Calu3 (cell line): ENCODE measurements at places on chromosomes 6 and 20. TPM values are rescaled to one million over a fixed set of nuclear protein-coding genes. Genes with fewer than 3 reads are reported as not detected.
A peak's percentile ranks its signal among the peaks of the same experiment; 100 is the strongest.

The NR2E1 gene
- total RNA-seq, result not detected in 2 replicates

The FOXS1 gene
- total RNA-seq, result not detected in 2 replicates

DNA sequence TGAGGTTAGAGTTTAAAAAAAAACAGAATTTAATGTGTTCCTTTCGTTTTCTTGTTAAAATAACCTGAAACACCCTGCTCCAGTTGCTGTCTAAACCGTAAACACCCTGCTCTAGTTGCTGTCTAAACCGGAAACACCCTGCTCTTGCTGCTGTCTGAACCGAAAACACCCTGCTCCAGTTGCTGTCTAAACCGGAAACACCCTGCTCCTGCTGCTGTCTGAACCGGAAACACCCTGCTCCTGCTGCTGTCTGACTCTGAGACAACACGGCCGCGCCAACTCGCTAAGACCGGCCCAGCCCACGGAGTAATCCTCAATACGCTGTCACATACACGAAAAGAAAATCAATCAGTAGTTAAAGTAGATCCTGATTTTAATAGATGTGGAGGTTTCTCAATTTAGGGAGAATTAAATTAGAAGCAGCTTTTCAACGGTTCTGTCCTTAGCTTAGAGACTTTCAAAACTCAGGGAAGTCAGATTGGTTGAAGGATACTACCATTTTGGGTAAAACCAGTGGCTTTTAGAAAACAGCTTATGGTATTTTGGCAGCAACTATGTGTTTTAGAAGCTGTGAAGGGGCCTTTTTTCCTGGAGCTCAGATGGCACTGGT, 98.3 kb downstream of the RAMACL start:
- DNase-seq, result no peak
- peaks cover 20% of the 10 kb centered on the region for H3K36me3 ChIP-seq
- no peaks in the 10 kb centered on the region for H3K27me3 ChIP-seq
- H3K4me3 ChIP-seq, result no peak overlapping the region

The VGLL2 gene
- total RNA-seq, result not detected in 2 replicates

The CAGE1 gene
- not detected in 2 replicates for total RNA-seq

The TOX2 gene
- total RNA-seq, result not detected in 2 replicates

GRCh38 chr6:29790626-29791025, 37.0 kb upstream of the HLA-G start:
- H3K36me3 ChIP-seq, result peaks cover 21% of the 10 kb centered on the region
- peak overlapping the region; percentile 62 for H3K27ac ChIP-seq
- peak; percentile 47 for DNase-seq
- peak overlapping the region; percentile 80 for H3K4me3 ChIP-seq

DNA sequence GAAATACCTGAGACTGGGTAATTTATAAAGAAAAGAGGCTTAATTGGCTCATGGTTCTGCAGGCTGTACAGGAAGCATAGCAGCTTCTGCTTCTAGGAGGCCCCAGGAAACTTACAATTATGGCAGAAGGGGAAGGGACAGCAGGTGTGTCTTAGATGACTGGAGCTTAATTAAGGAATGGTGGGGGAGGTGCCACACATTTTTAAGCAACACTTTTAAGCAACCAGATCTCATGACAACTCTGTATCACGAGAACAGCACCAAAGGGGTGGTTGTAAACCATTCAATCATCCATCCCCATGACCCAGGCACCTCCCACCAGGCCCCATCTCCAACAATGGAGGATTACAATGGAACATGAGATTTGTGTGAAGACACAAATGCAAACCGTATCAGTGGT, 26.9 kb downstream of the FIG4 start:
- H3K27me3 ChIP-seq, result no peaks in the 10 kb centered on the region
- no peak for DNase-seq
- H3K36me3 ChIP-seq, result no peaks in the 10 kb centered on the region
- H3K4me1 ChIP-seq, result no peaks in the 10 kb centered on the region
- no peak overlapping the region for H3K27ac ChIP-seq

DNA sequence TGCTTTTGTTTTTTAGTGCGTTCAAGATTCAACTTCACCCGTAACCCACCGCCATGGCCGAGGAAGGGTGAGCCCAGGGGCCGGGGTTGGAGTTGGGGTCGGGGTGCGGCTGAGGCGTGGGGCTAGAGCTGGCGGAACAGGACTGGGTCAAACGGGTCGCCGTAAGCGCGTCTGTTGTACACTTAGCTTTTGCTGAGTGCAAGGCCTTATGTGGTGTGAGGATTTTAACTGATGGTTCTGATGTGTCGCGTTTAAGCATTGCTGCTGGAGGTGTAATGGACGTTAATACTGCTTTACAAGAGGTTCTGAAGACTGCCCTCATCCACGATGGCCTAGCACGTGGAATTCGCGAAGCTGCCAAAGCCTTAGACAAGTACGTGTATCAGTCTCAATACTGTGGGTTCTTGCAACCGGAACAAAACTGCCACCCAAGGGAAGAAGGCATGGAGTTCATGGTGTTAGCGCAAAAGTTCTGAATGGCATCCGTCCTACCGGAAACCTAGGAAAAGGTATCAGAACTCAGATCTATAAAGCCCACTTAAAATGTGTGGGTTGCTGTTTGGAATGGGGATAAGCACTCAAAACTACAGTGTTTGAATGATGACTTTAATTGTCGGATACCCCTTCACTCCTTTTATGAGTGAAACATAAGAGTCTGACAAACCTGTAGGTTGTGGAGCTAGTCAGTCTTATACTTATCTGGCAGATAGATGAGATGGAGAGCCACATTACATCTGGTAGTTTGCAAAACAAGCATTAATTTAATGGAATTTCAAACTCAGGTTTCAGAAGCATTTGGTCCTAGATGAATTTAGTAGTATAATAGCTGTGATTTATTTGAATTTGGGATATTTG, 574 bp downstream of the RPS12 start:
- H3K36me3 ChIP-seq, result peaks cover 76% of the 10 kb centered on the region
- peak overlapping the region; percentile 98 for H3K27ac ChIP-seq
- no peaks in the 10 kb centered on the region for H3K27me3 ChIP-seq
- H3K4me3 ChIP-seq, result peak overlapping the region; percentile 84

DNA sequence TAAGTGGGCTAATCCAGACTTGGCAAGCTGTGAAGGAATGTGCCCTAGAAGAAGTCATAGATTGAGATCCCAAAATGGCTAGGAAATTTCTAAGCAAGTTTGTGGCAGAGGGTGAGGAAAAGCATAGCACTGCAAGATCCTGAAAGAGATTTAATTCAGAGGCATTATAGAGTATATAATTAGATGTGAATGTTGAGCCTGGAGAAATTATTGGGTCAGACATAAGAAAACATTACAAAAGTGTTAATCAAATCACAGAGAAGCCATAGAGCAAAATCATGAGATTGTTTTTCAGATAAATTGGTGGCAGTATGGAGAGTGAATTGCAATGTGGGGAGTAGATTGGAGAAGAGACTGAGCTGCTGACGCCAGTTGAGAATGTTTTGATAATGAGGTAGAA, 90.0 kb downstream of the CD2AP start:
- no peaks in the 10 kb centered on the region for H3K27me3 ChIP-seq
- H3K4me3 ChIP-seq, result no peak overlapping the region
- H3K27ac ChIP-seq, result no peak overlapping the region
- no peak for DNase-seq
- no peaks in the 10 kb centered on the region for H3K36me3 ChIP-seq
